DND-41 (cell line): ENCODE measurements at places on chromosomes 11 and 22.

DNA sequence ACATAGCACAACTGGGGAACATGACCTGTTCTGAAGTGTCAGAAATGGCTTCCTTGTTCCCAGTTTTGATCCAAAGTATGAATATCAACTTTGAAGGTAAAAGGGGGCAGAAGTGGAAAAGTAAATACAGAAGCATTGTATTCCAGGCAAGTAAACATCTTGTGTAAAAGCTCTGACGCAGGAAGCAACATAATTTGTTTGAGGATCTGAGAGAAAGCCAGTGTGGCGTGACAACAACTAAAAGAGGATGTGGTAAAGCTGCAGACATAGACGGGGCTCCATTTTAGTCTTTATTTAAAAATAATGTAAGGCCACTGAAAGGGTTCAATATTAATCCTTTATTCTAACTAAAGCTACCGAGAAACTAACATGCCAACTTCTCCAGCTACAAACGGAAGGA, 310.2 kb downstream of the DLG2 start:
- no peak for DNase-seq

GRCh38 chr11:83521647-83522596, 235.8 kb upstream of the CCDC90B start:
- no peak for DNase-seq

DNA sequence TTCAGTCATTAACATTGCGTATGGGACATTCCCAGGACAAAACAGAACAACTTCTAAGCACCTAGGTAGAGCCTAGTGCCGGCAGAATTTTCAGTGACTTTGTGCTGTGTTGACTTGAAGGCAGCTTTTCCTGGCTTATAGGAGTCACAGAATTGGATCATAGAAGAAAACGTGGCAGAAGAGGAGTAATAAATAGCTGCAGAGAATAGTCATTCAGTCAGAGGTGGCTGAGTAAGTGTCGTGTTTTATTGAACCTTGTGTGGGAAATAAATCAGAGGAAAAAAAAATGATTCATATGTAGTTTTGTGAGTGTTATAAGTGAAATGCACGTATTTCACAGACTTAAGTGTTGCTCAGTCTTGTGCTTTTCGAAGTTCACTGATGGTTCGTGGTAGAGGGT, 2.1 kb downstream of the BARX2 start:
- DNase-seq, result no peak

DNA sequence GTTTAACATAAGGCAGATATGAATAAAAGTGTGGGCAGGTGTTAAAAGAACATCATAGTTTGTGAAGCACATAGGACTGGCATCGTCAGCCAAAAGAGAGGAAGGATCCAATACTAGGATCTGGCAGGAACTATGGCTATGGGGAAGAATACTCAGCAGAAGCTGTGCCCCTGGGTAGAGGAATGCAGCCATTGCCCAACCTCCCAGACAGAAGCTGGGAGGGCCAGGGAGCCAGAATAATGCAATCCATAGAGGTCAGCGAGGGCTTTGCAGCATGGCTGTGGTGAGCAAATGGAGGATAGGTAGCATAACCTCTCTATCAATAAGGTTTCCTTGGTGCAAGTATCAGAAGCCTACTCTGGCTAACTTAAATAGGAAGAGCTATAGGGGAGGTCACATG, 11.7 kb upstream of the CSTF3 start:
- no peak for DNase-seq

DNA sequence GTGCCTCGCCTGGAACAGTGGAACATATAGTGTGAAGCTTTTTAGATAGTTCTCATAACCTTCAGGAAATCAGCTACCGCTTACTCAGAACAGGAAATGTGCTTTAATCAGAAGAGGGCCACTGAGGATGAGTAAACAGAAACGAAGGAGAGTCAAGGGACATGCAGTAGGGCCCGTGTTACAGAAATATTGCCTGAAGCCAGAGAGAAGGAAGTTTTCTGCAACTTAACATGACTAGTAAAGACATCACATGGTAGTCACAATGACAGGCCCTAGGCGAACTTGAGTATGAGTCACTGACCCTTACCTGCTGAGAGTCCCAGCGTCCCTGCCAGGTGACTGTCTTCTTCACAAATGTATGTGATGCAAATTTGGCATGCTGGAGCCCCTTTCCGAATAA, 39.4 kb downstream of the CARD18 start:
- DNase-seq, result no peak

DNA sequence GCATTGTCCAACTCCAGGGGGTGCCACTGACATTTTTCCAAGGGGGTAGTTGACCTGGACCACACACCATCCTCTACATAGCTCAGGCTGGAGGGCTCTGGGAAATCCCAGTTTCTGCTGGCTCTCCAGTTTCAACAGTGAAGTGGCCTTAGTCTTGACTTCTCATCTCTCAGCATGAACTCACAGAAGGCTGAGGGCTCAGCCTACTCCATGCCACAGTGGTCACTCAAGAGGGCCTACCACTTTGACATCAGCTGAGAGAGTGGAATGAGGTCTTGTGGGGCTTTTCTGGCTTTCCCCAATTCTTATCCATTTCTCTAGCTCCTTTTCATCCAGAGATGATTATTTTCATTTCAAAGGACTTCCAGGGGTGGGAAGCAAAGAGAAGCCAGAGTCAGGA, 7.4 kb downstream of the HTR3A start:
- DNase-seq, result no peak

DNA sequence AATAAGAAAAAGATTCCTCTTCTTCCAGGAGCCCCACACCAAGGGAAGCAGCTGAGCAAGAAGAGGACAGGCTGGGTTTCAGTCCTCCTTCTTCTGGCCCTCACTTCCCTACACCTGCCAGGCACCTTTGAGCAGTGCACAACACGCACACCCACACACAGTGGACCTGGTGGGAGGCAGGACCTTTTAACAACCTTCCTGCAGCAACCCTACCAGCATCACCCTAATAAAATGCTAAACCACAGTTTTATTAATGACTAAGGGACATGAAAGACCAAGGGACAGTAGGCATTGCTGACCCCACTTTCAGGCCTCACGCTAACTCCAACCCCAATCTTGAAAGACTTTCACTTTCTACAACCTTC, 12.2 kb downstream of the ARAP1 start:
- DNase-seq, result no peak
